MCF 10A (cell line): ENCODE measurements at places on chromosomes 2 and 18. TPM values are rescaled to one million over a fixed set of nuclear protein-coding genes. Genes with fewer than 3 reads are reported as not detected.

DNA sequence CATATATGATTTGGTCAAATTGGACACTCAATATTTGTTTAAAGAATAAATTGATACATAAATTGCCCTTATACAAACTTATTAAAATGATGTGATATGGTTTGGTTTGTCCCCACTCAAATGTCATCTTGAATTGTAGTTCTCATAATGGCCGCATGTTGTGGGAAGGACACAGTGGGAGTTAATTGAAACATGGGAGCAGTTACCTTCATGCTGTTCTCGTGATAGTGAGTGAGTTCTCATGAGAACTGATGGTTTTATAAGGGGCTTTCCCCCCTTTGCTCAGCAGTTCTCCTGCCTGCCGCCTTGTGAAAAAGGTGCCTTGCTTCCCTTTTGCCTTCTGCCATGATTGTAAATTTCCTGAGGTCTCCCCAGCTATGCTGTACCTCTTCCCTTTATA lies 34.0 kb upstream of the SLC8A1 start:
- DNase-seq, result no peak

DNA sequence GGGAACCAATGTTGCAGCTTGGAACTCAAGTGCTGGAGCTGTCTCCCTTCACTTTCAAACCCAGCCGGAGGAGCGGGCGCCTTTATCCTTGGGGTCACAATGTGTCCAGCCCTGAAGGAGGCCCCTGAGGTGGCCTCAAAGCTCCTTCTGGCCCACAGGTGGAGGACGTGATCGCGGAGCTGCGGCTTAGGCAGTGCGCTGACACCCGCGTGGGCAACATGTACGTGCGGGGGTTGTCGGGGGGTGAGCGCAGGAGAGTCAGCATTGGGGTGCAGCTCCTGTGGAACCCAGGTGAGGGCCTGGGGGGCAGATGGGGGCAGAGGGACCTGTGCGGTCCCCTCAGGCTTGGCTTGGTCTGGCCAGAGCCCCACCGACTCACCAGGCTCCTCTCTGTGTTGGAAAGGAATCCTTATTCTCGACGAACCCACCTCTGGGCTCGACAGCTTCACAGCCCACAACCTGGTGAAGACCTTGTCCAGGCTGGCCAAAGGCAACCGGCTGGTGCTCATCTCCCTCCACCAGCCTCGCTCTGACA lies 13.5 kb downstream of the ABCG8 start:
- no peak for DNase-seq

- DNase-seq, result no peak
Observed at GRCh38 chr2:121348128-121348740, 63.2 kb upstream of the TFCP2L1 start.

DNA sequence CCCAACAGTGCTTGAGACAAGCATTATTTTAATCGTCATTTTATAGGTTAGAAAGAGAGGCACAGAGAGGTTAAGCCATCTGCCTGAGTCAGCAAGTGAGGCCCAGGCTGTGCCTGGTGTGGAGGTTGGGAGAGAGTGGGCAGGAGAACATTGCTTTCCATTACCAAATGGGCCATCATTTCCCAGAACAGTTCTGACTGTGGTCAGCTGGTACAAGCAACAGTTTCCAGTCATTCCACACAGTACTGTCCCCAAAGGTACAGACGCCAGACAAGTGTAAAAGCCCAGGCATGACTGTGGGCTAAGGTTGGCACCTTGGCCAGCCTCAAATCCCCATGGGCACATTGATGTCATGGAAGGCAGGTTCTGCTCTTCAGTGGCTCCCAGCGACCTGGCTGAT lies 98.2 kb upstream of the LCLAT1 start:
- no peak for DNase-seq

GRCh38 chr2:111143107-111143842 lies 22.6 kb downstream of the BCL2L11 start:
- no peak for DNase-seq

The SETBP1 gene
- 4.8 and 4.9 TPM in 2 replicates for total RNA-seq

- DNase-seq, result peak; percentile 85
Observed at GRCh38 chr2:46297546-46298271, 502 bp downstream of the EPAS1 start.

DNA sequence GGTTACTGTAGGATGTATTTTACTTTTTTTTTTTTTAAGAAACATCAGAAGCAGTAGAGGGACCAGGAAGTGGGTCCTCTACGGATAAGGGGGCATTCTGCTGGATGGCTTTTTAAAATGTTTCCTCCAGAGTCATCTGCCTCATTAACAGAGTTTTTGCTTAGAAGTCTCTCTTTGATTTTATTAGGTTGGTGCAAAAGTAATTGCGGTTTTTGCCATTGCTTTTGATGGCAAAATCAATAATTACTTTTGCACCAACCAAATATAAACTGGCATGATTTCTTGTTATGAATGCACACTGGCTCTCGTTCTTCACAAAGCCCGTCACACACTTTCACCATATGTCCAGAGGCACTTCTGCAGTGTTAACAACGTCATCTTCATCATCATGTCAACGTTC lies 68.5 kb upstream of the FAM237A start:
- no peak for DNase-seq

GRCh38 chr2:236237468-236238190 lies 26.6 kb downstream of the ASB18 start:
- no peak for DNase-seq

DNA sequence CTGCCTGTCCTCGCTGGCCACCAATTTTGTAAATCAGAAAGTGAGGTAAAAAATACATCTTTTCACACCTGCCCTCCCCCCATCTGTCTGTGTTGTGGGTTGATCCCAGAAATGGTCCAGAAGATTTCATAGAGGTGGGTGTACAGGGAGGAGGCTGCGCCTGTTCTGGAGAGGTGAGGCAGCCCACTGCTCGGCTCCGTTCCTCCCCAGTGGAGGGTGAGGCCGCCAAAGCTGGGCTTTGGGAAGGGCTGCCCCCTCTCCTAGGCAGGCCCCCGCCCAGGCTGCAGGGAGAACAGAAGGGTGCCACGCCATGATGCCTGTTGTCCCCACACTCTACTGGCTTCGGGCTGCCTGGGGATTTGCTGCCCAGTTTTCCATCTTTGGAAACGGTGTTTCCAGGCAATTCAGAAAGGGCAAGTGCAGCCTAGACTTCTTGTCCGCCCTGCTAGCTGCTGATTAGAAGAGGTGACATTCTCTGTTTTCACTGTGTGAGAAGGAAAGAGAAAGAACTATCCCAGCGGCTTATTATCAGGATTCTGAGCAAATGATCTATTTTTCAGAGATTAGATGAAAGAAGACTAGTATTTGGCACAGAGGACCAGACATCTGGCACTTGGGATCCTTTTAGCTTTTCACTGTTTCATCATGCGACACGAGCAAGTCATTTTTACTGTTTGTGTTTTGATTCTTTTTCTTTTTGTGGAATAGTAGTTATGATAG lies 18.7 kb downstream of the SMARCAL1 start:
- DNase-seq, result no peak

DNA sequence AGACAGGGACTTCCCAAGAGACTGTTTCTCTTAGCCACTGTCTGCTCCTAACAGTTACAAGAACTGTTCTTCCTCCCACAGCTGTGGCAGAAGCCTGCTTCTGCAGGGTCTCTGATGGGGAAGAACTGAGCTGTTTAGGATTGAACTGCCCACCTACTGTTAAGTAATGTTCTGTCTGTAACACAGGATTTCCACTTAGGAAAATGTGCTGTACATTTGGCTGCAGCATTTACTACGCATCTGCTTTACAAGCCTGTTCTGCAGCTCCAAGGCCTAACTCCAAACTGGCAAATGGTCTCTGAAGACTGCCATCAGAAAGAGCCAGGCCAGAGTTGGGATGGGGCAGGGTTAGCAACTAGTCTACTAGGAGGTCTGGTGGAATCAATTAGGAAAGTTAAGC lies 87.8 kb upstream of the UPP2 start:
- no peak for DNase-seq

DNA sequence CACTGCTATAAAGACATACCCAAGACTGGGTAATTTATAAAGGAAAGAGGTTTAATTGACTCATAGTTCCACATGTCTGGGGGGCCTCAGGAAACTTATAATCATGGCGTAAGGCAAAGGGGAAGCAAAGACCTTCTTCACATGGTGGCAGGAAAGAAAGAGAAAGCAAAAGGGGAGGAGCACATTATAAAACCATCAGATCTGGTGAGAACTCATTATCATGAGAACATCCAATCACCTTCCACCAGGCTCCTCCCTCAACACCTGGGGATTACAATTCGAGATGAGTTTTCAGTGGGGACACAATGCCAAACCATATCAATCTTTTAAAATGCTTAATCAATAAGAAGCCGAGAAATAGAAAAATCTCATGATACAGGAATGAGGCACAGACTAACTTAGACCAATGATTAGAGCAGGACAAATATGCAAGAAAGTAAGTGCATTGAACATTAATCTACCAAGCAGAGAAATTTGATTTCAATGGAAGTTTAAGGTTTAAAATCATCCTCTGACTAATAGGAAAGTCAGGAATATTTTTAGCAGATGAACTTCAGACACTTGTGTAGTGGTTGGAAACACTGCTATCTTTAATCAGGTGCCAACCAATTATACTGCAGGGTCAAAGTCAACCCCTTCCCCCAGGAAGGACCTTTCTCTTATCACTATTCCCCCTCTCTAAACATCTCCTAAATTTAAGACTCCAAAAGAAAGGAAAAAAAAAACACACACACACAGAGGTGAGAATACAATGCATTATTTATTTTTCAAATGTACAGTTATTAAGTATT lies 259.2 kb downstream of the IRS1 start:
- no peak for DNase-seq

DNA sequence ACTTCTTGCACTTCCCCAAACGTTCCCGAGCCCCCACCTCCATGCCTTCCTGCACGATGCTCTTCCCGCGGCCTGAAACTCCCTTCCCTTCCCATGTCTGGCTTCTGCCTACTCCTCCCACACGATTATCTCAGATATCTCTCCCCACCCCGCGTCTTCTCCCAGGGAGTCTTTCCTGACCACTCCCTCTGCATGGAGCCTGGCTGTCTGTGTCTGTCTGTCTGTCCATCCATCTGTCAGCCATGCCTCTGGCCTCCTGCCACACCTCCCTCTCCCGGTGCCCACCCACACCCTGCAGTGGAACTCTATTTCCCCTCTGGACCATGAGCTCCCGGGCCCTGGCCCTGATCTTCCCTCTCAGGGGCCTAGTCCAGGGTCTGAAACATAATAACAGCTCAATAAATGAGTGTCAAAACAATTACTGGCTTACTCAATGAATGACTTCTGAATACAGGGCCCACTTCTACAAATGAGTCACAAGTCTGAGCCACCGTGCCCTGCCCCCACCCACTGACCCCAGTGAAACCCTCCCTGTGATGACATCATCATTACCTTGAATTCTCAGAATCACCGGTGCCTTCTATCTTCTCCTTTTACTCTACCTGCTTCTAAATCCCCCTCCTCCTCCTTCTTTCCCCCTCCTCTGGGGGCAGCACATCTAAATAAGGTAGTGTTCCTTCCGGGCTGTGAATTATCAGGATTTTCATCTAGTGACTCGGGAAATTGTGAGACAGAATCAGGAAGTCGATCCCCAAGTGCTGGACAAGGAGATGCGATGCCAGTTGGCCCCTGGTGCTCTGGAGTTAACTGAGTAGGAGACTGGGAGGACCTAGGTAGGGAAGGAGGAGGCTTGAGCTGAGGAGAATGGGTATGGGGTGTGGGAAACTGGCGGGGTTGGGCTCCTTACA lies 46.1 kb upstream of the PLB1 start:
- DNase-seq, result peak; percentile 60

DNA sequence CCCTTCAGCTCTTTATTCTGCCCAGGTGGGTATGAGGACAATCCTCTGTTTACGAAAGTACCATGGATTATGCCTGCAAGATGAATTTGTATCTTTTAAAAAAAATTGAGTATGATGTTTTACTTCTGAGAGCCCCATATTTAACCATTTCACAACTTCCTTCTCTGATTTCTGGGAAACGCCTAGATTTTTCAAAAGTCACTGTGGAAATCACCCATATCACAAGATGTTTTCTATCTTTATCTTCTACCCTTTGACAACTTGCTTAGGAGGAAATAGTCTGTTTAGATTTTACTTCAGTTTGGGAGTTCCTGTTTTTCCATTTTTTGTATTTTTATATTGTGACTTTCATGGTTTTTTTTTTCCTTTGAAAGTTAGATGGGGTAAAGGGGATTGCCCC lies 53.0 kb downstream of the ICOS start:
- no peak for DNase-seq

- DNase-seq, result no peak
Observed at GRCh38 chr18:37362158-37362890, 203.3 kb downstream of the CELF4 start.

- DNase-seq, result peak; percentile 9
Observed at GRCh38 chr2:163563336-163563735, 172.5 kb downstream of the FIGN start.

DNA sequence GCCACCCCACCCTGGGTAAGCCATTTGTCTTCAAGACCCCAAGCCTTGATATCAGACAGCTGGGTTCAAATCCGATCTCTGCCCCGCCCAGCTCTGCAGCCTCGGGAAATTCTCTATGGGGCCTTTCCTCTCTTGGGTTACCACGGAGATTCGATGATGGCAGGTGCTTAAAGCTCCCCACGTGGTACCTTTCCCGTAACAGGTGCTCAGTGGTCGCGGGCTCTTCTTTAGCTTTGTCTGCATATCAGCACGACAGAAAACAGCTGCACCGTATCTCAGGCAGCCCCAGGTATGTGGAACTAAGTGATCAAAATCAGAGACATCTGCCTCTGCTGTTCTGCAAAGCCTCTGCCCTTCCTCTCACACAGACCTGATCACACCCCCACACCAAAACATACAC lies 37.4 kb downstream of the TTC32 start:
- no peak for DNase-seq

GRCh38 chr18:59208602-59209125 lies 11.3 kb upstream of the GRP start:
- peak; percentile 65 for DNase-seq

- no peak for DNase-seq
Observed at GRCh38 chr2:35391736-35392442, 963.7 kb upstream of the CRIM1 start.

DNA sequence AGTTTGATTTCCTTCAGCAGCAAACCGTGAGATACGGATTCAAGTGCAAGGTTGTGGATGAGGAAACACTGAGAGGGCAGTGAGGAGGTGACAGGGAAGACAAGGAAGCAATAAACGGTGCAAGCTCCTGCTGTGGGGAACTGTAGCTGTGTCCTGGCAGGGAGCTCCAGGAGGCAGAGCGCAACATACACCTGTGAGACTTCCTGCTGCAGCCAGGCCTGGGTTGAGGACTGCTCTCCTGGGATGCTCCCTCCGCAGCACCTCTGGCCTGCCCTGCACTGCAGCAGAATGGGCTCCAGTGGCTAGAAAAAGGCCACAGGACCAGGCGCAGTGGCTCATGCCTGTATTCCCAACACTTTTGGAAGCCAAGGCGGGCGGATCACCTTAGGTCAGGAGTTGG lies 85.5 kb downstream of the MRO start:
- DNase-seq, result no peak

The SULT1C4 gene
- total RNA-seq, result not detected in 2 replicates
